ENCODE measurements at places on chromosomes 2 and 18. TPM values are rescaled to one million over a fixed set of nuclear protein-coding genes. Genes with fewer than 3 reads are reported as not detected.

DNA sequence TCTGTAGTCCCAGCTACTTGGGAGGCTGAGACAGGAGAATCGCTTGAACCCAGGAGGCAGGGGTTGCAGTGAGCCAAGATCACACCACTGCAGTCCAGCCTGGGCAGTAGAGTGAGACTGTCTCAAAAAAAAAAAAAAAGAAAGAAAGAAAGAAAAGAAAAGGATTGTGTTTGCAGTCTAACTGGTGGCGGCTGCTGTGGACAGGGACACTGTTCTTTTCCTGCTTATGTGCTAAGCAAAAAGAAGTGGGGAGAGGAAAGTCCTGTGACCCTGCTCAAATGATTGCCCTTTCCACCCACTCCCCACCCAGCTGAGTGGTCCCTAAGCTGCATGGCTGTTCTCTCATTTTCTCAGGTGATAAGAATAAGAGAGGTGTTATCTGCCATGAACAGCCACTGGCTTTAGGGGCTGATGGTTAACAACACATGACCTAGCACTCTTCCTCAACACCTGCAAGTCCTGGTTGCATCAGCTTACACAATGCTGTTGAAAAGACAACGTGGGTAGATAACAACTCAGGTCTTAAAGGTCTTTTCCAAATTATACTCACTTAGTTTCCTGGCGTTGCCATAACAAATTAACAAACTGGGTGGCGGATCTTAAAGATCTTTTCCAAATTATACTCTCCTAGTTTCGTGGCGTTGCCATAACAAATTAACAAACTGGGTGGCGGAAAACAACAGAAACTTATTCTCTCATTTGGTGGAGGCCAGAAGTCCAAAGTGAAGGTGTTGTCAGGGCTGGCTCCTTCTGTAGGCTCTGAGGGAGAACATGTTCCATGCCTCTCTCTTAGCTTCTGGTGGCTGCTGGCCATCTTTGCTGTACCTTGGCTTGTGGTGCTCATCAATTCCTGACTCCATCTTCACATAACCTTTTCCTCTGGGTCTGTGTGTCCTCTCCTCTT is 90.3 kb upstream of the RTN4 start:
- no peaks in the 10 kb centered on the region for H3K27me3 ChIP-seq
- H3K27ac ChIP-seq: no peak overlapping the region
- DNase-seq: no peak
- H3K4me3 ChIP-seq: no peak overlapping the region

- no peak for DNase-seq
- H3K4me1 ChIP-seq: peaks cover 27% of the 10 kb centered on the region
- no peaks in the 10 kb centered on the region for H3K27me3 ChIP-seq
- H3K27ac ChIP-seq: peak overlapping the region; percentile 71
- H3K4me3 ChIP-seq: no peak overlapping the region
Observed at GRCh38 chr2:207505728-207506127, 24.0 kb upstream of the CREB1 start.

DNA sequence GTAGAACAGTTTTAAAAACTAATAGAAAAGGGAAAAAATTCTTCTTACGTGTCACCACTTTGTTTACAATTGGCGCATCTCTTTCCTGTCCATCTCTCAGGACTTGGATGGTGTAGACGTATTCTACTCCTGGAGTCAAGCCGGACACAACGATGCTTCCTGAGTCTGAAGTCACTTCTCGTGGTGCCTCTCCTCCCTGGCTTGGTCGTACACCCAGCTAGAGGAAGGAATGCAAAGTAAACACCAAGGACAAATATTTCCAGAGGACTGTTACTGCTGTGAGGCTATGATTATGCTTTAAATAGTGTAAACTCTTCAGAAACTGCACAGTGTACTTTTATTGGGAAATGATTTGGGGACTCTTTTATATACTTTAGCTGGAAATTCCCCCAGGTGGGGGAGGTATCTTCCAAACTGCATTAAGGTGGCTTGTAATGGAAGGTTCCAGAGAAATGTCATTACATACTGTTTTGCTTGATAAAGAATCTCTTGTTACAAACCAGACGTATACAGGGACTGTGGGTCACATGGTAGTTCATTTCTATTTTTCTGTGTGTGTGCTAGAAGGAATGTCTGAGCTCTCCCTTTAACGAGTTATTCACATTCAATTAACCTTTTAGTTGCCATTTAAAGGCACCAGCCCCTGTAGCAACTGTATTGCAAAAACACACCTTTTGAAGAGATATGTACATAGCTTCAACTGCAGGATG is 38.1 kb downstream of the FN1 start:
- no peaks in the 10 kb centered on the region for H3K36me3 ChIP-seq
- H3K27ac ChIP-seq: peak overlapping the region; percentile 6
- H3K27me3 ChIP-seq: no peaks in the 10 kb centered on the region
- H3K4me3 ChIP-seq: no peak overlapping the region

- no peak for DNase-seq
- H3K4me1 ChIP-seq: no peaks in the 10 kb centered on the region
- no peak overlapping the region for H3K27ac ChIP-seq
- no peaks in the 10 kb centered on the region for H3K27me3 ChIP-seq
Observed at GRCh38 chr2:126275098-126275497, 380.9 kb upstream of the GYPC start.

The UGT1A3 gene
- total RNA-seq: not detected

The PROKR1 gene
- total RNA-seq: not detected

All from tibial nerve (tissue), 4 donors.